ENCODE measurements at places on chromosomes 11 and 22. TPM values are rescaled to one million over a fixed set of nuclear protein-coding genes. Genes with fewer than 3 reads are reported as not detected.

CARD18 gene
- not detected for polyA plus RNA-seq

- peak; percentile 90 for DNase-seq
Observed at GRCh38 chr11:57792060-57792541, 30.5 kb downstream of the CTNND1 start.

- DNase-seq: no peak
Observed at GRCh38 chr22:23302171-23303002, 122.1 kb downstream of the BCR start.

- no peak for DNase-seq
Observed at GRCh38 chr11:8709777-8710176, 27.2 kb downstream of the RPL27A start.

DNA sequence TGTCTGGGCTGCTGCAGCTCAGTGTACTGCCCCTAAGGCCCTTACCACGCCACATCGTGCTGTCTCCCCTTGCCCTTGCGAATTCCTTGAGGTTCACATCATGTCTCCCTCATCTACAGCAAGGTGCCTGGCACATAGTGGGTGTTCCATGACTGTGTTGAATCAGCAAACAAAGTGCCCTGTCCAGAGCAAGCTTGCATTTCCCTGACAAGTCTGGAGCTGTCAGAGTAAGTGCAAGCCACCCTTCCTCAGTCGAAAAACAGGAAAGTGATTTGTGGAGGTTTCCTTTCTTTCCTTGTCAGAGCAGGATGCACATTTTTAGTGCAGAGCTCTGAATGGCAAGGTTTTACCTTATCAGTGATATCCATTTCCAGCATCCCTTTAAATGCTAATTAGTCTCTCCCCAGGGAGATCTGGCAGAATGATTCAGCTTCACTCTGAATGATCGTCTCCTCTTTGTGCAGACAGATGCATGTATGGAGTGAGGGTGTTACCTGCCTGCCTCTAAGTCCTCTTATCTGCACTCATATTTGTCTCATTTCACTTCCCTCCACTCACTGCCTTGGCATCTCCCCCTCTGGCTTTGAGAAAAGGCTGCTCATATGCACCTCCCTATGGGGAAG is 331.2 kb downstream of the TMEM135 start:
- DNase-seq: no peak

SYT9 gene
- not detected for polyA plus RNA-seq

DNA sequence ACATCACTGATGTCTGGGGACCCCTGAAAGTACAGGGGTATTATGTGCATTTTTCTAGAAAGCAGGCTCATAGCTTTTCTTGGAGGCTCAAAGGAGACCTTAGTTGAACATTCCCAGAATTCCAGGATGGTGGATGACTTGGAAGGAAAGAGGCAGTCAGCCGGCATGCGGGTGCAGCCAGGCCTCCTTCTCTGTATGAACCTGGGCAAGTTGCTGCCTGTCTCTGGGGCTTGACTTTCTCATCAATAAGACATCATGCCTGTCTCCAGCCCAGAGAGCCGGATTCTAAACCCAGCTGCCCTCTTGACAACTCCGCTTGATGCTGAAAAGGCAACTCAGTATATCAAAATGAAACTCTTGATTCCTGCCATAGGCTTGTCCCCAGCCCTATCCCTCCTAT is 12.6 kb downstream of the MS4A15 start:
- DNase-seq: no peak

DNA sequence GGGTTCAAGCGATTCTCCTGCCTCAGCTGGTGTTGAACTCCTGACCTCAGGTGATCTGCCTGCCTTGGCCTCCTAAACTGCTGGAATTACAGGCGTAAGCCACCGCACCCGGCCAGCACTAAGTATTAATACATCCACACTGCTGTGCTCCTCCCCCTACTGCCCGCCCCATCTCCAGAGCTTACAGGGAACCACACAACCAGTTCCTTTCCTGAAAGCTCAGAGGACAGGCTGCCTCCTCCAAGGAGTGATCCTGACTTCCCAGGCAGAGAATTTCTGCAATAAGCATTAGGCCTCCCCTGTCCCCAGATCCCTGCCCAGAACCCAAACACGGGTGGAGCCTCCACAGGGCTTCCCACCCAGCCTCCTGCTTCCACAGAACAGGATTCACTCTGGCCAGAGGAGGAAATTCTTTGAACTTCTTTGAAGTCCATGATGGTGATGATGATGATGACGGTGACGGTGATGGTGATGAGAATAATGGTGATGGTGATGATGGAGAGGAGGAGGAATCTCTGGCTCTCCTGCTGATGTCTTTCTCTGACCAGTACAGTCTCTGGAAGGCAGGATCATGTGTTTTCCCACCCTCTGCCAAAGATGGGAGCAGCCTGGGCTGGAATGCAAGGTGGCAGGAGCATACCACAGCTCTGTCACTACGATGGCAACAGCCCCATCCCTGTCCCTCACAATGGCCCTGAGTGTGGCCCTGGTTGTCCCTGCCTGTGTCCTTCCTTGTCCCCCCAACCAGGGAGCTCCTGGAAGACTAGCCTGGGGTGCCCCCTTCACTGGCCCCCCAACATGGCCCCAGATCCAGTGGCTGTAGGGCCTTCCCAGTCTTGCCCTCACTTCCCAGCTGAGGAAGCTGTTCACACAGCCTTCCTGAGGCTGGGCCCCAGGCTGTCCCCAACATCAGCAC is 33.5 kb upstream of the CSNK1E start:
- no peak for DNase-seq

DNA sequence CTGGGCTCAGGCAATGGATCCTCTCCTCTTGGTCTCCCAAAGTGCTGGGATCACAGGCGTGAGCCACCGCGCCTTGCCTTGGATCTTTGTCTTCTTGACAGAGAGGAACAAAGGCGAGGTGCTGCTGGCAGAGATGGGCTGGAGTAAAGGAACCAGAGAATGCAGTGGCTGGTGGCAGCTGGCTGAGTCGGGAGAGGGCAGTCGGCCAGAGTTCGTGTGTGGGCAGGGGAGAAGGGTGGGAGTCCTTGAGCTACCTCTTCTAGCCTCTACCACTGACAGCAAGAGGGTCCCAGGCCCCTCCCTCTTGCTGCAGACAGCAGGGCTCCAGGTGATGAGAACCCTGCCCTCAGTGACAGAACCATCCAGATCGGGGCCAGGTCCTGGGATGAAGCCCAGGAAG is 86.2 kb upstream of the LINC01488 start:
- no peak for DNase-seq

- peak; percentile 12 for DNase-seq
Observed at GRCh38 chr11:46120346-46121300, 631 bp downstream of the PHF21A start.

DNA sequence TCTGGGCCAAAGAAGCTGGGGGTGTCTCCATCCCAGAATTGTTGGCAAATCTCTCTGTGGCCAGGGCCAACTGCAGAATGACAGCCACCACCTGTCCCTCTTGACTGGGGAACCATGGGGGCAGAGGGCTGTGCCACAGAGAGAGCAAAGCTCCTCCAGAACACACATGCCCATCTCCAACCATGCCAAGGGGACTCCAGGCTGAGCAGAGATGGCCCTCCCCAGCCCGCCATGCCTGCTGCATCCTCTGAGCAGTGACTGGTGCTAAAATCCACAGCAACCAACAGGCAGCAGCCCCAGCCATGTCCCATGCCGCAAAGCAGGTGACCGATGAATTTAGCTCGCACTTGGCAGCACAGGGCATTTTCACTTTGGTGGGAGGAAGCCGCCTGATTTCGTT is 45.0 kb downstream of the LARGE1 start:
- DNase-seq: no peak

- DNase-seq: no peak
Observed at GRCh38 chr11:91100427-91100826, 877.6 kb upstream of the CHORDC1 start.

DNA sequence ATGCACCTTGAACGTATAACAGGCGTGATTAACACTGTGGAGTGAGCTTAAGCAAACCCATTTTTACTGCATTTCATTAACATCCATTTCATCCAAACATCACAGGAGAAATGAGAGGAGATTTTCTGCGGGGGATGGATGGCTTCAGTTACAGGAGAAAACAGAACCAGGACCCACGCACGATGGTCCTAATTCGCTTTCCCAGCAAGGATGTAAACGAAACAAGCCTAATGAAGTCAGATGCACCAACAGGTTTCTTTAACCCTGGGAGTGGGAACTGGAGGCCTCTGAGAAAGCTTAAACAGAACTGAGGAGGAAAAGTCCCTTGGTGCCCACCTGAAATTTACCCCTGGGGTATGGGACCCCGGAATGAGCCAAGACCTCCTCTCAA is 2.7 kb downstream of the CADM1 start:
- DNase-seq: no peak

GRCh38 chr11:95337972-95338429 is 107.0 kb upstream of the SESN3 start:
- no peak for DNase-seq

OR2AG1 gene
- not detected for polyA plus RNA-seq

- no peak for DNase-seq
Observed at GRCh38 chr11:45393826-45394225, 107.7 kb upstream of the SYT13 start.

DNA sequence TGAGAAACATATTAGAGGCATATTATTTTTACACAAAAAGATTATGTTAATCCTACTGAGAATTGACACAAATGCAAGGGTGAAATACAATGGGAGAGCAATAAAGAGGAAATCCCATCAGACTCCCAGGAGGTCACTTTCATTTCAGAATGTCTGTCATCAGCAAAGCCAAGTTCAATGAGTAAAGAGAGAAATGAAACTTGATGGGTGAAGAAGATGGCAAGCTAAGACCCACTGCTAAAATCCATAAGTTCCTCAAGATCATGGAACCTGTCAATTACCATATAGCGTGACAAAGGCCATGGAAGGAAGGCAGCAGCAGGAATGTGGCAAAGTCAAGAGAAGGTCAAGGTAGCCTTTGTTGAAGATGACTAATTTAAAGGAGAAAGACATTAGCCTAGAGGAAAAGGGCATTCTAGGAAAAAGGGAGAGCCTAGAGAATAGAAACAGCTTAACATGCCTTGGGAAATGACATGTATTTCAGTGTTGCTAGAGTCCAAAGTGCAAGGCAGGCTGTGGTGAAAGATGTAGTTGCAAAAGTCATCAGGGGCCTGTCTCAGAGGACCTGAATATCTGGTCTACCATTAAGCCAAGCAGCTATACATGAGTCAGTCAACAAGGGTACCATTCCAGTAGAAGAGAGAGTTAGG is 43.1 kb downstream of the FAM168A start:
- DNase-seq: no peak

GRCh38 chr11:60376601-60377000 is 1.7 kb upstream of the MS4A7 start:
- DNase-seq: no peak

Measured in naive B cell (primary cell).